ENCODE measurements at places on chromosomes 7 and 10.
A peak's percentile ranks its signal among the peaks of the same experiment; 100 is the strongest.

GRCh38 chr7:31857172-31857571 lies 170.2 kb downstream of the PPP1R17 start:
- DNase-seq = no peak

DNA sequence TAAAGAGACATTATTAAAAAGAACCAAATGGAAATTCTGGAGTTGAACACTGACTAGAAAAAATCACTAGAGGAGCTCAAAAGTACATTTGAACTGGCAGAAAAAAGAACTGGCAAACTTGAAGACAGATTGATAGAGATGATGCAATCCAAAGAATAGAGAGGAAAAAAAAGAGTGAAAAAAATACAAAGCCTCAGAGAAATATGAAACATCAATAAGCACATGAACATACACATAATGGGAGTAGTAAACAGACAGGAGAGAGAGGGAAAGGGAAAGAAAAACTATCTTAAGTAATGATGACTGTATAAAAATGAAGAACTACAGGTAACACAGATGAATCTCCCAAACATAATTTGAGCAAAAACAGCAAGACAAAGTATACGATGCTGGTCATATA lies 61.1 kb downstream of the CNOT4 start:
- DNase-seq = peak; percentile 23

DNA sequence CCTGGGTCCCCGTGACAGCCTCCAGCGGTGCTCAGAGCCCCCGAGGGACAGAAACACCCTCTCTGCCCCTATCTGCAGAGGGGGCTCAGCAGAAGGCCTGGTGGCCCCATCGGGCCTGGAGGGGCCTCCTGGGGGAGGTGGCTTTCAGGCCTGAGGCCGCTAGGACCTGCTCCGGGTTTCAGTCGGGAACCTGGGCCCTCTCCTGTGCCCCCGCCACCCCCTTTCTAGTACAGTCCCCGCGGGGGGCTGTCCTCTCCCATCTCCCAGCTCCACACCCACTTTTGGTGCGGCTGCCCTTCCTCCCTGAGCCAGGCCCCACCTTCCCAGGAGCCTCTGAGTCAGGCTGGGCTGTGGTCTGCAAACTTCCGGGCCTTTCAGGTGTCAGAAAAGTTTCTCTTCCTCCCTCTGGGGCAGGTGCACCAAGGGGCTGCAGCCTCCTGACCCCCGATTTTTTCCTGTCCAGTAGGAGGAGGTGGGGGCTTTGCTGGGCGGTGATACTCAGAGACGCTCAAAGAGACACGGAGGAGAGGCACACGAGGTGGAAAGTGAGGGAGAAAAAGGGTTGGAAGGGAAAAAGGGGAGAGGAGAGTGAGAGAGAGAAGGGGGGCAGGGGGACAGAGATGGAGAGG lies 692 bp downstream of the CARD11 start:
- DNase-seq = no peak

- DNase-seq = no peak
These were observed 699.3 kb downstream of the PHTF2 start for GRCh38 chr7:78497728-78498427.

GRCh38 chr10:49025347-49025983 lies 85.8 kb upstream of the LRRC18 start:
- DNase-seq = no peak

DNA sequence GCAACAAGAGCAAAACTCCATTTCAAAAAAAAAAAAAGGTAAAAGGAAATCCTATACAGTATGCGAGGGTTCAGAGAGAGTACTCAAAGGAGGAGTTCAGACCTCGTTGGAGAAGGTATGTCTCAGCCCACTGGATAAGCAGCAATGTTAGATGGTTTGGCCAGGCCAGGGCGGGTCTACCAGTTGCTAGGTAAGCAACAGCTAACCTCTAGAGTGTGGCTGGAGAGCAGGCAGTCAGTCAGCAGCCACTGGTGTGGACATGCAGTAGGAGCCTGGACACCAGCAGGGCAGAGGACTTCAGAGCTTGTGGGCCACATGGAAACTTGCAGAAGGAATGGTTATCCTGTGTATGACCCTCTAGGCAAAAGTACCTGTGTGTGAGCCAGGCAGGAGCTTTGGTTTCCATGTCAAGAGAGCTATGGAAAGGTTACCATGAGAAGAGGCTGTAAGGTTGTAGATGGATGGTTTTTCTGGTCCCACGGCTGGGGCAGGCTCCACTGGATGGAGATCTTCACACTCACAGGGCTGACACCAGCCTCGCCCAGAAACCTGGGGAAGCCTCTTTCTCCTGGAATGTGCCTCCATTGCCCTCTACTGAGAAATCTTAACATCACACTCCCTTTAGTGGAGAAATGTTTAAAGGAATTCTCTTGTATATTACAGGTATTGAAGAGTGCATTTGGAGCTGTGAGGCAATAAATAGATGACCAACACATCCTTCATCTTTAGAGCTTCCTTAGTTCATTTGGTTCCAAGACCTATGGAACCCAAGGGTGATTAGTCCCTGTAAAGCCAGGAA lies 63.6 kb downstream of the CCDC186 start:
- DNase-seq = no peak

DNA sequence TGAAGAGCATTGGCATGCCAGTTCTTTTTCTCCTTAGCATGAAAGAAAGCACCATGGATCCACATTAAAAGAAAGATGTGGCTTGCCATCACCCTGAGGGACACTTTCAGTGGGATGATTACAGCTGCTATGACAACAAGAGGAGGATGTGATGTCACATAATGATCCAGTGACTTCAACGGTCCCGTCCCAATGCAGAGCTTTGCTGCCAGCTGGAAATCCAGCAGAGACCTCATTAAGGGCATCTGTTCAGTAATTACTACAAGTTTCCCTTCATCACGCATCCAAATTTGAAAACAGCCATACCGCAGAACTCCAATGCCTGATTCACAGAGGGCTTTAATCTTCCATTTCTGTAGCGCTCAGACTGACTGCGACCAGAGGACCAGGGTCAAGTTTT lies 206.6 kb downstream of the LSM5 start:
- no peak for DNase-seq

GRCh38 chr10:104472505-104472904 lies 118.9 kb downstream of the CFAP58 start:
- DNase-seq = peak; percentile 37

GRCh38 chr10:73967022-73967429 lies 30.9 kb upstream of the VCL start:
- no peak for DNase-seq

DNA sequence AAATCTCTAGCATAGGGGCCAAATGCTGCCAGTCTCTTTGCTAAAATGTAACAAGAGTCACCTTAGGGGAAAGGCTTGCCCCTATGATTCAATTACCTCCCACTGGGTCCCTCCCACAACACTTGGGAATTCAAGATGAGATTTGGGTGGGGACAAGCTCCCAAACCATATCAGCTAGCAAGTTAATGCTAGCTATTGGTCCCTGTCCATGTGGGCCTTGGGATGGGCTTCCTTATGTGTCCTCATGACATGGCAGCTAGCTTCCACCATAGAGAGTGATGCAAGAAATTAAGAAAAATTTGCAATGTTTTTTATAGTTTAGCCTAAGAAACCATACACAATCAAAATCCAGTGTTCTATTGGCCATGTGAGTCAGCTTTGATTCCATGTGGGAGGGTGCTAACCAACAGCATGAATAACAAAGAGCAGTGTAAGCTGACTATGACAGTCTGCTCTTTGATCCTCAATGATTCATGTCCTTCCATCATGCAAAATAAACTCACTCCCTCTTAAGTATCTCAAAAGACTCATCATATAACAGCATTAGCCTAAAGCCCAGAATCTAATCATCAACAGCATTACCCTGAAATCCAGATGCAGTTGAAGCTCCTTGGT lies 21.7 kb upstream of the ZNF365 start:
- DNase-seq = peak; percentile 27

DNA sequence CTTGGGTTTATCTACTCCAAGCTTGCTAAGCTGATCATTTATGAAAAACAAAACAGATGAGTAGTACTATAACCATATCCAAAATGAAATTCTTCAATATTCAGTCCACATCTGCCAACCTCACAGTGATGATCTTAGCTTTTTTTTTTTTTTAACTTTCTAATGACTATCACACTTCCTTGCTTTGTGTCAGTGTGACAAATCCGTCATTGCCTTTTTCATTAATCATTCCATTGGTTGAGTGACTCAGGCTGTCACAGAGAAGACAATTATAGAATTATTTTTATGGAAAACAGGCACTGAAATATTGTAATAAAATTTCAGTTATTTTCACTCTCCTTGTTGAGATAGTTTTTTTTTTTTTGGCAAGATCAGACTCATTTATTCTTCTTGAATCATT lies 70.7 kb downstream of the CPVL start:
- DNase-seq = no peak

DNA sequence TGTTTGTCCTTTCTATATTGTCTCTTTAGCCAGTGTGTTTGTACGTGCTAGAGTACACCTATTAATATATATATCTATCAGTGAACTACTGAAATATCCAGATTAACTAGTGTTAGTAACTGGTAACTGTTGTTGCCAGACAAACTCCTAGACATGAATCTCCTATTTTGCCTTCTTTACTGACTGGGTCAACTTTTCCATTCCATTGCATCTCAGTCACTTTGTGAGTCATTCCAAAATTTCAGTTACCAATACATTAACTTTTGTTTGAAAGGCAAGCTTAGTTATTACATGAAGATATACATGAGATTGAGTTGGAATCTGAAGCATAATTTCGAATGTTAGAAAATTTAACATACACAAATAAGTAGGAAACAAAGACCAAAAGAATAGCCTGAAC lies 51.4 kb downstream of the BTAF1 start:
- DNase-seq = peak; percentile 68

GRCh38 chr7:122883049-122883680 lies 3.1 kb downstream of the CADPS2 start:
- no peak for DNase-seq

DNA sequence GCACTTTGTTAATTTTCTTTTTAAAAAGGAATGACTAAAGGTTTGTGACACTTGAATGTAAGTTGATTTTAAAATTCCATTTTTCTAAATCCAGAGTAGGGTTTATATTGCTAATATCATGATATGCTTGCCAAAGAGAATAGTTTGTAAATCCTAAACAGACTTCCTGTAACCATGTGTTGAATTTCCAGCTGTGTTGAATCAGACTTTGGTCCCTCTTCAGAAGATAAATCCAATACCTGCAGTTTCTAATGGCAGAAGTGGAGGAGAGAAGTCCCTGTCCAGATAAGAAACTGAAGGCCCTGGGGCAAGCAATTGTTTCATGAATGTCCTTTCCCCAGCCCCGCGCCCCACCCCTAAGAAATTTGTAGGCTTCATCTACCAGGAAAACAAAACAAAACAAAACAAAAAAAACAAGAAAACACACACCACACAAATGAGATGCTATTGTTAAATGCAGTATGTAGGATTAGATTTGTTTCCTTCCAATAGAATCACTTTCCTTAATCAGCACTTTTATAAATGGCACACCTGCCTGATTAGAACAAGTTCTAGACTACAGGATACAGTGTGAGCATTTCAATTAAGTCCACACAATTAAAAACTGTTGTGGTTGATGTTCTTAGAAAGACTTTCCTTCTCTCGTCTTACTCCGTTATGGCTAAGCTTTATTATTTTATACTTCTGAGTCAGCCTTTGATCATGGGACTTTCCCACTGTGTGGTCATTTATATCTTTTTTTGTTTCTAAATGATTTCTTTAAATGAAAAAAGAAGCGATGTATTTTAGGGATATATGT lies 122.8 kb downstream of the KAT6B start:
- peak; percentile 38 for DNase-seq

DNA sequence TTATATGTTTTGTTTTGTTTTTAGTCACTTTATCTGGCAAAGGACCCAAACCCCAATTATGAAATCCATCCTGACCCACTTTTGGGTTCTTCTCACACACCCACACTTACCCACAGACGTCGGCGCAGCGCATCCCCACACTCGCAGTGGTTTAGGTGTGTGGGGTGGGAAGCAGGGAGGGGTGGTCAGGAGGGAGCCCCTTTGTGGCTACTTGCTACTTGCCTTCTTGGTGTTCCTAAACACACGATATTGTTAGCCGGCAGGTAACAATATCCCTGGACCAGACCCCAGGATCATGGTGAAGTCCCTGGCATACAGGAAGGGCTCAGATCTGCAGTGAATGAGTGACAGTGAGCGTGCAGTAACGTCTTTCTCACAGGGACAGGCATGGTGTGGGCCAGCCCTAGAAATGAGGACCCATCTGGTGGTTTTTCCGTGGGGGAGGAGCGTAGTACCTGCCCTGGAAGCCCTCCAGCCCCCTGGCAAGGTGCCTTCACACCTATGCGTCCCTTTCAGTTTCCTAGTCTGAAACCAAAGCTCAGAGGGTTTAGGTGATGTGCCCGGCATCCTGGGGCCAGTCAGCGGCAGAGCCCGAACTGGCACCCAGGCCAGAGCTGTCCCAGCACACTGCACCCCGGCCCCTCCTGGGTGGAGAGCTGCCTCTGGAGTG lies 4.4 kb downstream of the SPOCK2 start:
- no peak for DNase-seq

DNA sequence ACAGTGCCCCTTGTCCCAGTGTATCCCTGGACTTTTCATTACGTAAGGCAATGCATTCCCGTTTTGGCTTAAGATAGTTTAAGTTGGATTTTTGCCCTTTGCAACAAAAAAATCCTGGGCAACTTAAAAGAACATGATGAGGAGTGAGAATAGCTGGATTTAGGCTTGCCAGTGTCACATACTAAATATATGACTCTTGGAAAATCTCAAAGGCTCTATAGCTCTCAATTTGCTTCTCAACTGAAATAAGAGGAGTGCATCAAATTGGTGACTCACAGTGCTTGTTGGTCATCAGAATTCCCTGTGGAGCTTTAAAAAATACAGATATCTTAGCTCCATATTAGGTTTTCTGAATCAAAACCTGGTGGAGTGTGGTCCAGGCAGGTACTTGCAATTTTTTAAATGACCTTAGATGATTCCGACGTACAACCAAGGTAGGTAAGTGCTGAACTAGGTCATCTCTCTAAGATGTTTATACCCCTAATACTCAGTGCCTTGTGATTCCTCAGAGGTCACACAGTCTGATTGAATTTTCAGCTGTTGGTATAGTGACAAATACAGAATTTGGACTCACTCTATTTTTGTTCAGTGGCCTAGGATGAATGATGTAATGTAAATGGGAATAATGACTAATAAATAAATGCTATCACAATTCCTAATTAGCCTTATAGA lies 33.9 kb upstream of the ORC5 start:
- no peak for DNase-seq

GRCh38 chr10:102773320-102773719 lies 29.6 kb downstream of the WBP1L start:
- no peak for DNase-seq

GRCh38 chr7:146053492-146053891 lies 63.1 kb upstream of the CNTNAP2 start:
- DNase-seq = no peak

DNA sequence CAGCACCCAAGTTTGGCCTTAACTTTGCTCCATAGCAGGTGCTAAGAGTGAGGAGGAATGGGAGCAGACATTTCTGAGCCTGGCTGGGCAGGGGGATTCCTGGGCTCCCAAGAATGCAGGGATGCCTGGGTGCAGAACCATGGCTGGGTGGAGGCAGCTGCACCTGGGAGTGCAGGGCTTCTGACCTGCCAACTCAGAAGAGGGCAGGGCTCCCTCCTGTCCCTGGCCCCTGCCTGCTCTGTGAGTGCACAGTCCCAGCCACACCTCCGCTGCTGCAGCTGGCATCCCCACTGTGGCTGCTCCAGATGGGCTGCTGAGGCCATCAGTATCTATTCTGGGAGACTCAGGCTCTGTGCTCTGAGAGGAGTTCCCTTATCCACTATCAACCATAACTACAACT lies 747.4 kb upstream of the VSTM2A start:
- DNase-seq = no peak

- DNase-seq = no peak
These were observed 52.0 kb downstream of the JAKMIP3 start for GRCh38 chr10:132117636-132118190.
